ENCODE measurements at places on chromosomes 3 and 15.

DNA sequence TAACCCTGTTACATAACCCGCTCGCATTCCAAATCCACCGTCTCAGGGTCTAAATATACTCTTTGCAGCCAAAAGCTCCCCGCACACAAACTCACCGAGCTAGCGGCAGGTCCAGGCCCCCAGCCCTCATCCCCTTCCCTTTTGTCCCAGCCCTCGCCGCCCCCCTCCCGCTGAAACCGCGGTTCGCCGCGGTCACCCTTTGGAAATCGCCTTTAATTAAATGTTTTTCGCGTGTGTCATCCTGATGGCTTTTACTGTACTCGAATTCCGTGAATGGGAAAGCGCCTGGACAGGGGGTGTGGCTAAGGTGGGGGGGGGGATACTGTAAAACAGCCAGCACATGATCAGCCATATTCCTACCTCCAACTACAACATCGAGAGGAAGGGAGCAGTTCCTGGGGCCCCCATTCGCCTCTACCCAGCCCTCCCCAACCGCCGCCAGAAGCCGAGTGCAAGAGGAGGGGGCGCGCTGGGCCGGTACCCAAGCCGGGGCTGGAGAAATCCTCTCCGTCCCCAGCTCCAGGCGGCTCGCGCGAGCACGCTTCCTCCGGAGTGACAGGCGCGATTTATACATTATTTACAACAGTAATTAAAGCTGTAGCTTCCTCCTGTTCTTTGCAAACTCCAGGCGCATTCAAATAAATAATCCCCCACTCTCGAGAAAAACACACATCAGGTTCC is 1.7 kb downstream of the RORA start:
- no peak for DNase-seq

DNA sequence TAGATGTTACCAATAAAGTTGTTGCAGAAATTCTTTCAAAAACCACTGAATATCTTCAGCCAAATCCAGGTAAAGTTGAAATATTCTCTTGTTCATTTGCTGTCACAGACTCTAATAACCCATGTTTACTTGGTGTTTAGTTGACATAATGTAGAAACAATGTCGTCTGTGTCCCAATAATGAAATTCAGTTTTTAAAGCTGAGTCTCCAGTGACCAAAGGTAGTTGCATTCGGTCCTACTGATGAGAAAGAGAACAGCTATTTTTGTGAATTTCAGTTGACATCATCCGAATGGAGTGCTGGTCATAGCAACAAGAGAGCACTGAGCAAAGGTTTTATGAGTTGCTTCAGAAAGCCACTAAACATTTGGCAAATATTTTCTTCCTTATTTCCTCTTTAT is 88.8 kb upstream of the ADAMTSL3 start:
- DNase-seq: no peak

- no peak for DNase-seq
Observed at GRCh38 chr15:101675015-101675414, 22.8 kb upstream of the TM2D3 start.

- DNase-seq: no peak
Observed at GRCh38 chr3:50428007-50428633, 68.8 kb upstream of the TMEM115 start.

DNA sequence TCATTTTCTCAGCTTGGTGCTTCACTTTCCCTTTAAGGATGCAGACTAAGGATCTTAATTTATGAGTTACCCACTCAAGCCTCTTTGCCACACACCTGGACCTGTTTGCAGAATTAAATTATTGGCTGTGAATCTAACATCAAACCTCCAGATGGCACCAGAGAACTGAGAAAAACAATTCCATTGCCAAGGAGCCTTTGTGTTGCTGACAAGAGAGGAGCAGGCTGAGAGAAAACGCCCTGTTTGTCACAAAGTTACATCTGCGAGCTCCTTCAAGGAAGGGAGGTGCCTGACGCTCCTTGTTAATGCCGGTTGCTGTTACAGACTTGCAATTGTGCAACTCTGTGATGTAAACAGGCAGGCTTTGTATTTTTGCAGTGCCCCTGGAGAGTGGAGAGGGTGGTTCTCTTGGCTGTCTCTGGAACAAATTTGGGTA is 36.3 kb upstream of the TMC3 start:
- no peak for DNase-seq

- no peak for DNase-seq
Observed at GRCh38 chr15:80328496-80328895, 75.7 kb upstream of the ARNT2 start.

DNA sequence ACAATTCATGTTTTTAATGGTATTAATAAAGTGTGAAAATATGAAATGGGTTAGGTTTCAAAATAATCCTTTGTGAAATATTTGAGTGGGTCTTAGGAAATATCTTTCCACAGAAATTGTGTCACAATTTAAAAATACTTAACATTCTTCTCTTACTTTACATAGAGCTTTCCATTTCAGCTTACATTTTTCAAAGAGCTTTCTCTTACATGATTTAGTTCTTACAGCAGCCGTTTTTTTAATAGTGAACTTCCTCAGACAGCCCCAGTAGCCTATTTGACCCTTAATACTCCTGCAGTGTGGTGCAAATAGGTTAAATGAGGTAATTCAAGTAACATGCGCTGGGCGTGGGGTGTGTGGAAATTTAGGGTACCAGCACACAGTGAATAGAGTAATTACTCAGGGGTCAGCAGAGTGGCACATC is 21.8 kb downstream of the P2RY12 start:
- DNase-seq: no peak

GRCh38 chr3:9803494-9803893 is 6.6 kb upstream of the TTLL3 start:
- DNase-seq: no peak

GRCh38 chr3:54772051-54772450 is 155.8 kb downstream of the LRTM1 start:
- DNase-seq: no peak
